ENCODE measurements at places on chromosomes 5 and 9.

GRCh38 chr5:14143841-14144585, 871 bp downstream of the TRIO start:
- DNase-seq = no peak

DNA sequence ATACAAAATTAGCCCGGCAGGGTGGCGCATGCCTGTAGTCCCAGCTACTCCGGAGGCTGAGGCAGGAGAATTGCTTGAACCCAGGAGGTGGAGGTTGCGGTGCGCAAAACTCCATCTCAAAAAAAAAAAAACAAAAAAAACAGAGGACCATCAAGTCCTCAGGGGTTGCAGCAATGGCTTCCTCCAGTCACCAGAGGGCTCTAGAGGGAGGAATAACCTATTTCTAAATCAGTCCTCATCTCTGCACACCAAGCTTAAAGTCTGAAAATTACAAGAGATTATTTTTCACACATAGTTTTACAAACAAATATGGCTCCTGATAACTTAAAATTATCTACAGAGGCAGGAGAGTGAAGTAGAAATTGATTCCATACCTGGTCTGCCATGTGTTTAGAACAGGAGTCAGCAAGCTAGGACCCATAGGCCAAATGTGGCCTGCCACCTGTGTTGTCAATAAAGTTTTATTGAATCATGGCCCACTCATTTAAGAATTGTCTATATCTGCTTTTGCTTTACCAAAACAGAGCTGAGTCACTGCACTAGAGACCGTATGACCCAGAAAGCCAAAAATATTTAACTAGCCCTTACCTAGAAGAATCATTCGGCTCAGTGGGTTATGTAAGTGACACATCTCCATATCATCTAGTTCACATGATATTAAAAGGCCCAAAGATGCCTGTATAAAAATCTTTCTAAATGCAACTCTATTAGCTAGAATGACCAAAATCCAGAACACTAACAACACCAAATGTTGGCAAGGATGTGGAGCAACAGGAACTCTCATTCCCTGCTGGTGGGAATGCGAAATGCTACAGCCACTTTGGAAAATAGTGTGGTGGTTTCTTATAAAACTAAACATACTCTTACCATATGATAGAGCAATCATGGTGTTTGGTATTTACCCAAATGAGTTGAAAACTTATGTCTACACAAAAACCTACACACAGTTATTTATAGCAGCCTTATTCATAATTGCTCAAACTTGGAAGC, 207.7 kb downstream of the FRMD3 start:
- no peak for DNase-seq

GRCh38 chr5:102670224-102670836, 84.8 kb upstream of the PAM start:
- DNase-seq = no peak

DNA sequence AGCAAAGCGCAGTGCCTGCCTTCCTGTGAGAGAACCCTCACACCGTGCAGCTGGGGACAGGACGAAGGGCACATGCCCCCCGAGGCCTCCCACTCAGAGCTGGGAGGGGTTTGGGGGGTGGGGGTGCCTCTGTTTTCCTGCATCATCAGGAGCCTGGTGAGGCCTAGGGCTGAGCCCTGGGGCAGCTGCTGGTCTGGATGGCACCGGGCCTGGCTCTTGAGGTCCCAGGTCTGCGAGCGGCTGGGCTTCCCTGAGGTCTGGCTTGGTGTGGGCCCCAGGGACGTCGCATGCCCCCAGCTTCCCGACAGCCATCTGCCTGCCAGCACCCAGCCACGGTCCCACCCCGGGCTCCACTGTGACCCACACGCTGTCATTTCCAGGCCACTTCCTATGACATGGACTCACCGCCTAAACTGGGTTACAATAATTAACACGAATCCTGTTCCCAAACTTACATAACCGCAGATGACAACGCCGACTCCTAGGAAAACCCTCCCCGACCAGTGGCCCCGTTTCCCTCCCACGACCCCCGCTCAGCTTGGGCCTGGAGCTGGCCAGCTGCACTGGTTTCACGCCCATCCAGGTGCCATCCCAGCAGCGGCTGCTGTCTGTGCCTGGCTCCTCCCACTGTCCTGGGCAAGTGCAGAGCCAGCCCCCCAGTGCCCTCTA, 8.7 kb downstream of the NACC2 start:
- DNase-seq = no peak

DNA sequence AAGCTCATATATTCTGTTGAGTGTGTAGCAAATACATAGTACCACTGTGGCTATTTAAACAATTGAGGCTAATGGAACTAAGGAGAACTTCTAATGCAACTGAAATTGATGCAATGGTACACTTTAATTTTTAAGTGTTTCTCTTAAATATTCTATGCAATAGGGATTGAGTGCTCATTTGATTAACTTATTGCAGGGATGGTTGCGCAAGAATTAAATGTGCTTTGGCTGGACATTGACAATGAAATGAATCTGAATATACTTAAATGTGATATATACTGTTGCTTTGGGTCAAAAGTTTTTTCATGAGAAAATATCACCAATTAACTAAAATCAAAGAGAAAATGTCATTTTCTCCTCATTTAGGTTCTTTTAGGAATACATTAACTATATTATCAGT, 227.1 kb downstream of the ARL15 start:
- DNase-seq = no peak

GRCh38 chr5:143521141-143521540, 117.7 kb upstream of the NR3C1 start:
- no peak for DNase-seq

DNA sequence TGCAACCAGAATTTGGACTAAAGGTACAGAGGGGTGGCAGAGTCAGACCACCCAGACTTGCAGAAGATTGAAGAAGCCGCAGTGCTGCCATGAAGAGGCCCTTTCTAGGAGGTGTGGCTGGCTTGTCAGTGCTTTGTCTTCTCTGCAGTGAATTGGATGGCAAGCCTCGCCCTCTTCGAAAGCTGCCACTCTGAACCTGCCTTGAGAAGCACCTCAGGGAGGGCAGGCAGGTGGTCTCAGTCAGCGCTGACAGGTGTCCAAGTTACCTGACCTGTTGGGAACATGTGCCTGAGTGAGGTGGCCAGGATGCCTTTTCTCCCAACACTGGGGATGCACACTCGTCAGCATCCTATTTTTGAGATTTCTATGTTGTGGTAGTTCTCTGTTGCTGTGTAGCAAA, 6.2 kb downstream of the TENT4A start:
- DNase-seq = no peak

DNA sequence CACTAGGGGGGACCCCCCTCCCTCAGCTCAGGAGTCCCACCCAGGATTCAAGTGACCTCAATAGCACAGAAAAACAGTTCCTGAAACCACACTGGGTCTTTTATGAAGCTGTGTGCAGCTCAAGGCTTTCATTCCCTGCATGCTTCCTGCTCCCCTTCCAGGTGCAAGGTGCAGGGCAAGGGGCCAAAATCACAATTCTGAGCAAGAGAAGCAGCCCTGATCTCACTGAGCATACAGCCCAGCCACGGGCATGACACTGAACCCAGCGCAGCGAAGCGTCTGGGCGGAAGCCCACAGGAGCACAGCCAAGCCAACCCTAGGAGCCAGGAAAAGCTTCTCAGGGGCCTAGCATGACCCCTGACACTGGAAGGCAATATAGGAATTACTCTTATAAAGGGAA, 62.9 kb downstream of the IRX2 start:
- no peak for DNase-seq

DNA sequence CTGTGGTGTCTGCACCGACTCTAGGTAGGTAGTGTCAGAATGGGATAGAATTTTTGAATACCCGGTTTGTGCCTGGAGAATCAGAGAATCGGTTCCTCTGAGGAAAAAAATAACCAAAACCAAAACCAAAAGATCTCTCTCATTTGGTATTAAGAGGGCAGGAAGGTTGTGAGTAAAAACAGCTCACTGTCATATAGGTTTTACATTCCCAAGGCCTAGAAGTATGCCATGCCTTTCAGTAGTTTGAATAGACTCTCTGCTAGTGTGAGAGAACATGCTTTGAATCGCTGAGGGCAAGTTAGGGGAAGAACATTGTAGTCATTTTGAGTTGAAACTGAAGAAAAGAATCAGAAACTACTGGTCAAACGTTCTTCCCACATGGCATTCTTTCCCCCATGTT, 411.4 kb upstream of the CD180 start:
- no peak for DNase-seq

DNA sequence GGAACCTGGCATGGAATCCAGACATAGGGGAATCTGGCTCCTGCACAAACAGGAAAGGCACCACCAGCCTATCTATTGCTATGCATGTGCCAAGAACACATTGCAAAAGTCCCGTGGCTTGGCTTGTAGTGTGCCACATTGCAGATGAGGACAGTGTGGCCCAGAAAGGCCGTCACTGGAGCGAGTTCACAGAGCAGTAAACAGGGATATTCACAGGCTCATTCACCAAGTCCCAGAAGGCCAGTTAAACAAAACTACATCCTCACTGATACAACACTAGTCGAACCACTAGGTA, 39.6 kb upstream of the TRIM32 start:
- DNase-seq = no peak

DNA sequence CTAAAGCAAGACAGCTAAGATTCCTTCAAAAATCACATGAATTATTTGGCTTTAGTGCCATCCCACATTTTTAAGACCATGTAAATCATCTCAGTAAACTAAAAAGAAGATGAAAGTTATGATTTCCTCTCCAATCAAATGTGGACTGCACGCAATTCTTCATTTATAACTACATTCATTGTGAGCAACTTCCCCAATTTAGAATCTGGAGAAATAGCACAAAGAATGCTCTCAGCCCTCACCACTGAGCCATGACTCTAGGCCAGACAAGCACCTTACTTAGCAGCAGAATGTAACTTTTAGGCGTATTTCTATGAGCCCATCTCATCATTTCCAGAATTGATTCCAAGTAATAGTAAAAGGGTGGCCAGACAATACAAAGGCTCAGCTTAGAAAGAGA, 616.6 kb downstream of the TLE1 start:
- DNase-seq = no peak

DNA sequence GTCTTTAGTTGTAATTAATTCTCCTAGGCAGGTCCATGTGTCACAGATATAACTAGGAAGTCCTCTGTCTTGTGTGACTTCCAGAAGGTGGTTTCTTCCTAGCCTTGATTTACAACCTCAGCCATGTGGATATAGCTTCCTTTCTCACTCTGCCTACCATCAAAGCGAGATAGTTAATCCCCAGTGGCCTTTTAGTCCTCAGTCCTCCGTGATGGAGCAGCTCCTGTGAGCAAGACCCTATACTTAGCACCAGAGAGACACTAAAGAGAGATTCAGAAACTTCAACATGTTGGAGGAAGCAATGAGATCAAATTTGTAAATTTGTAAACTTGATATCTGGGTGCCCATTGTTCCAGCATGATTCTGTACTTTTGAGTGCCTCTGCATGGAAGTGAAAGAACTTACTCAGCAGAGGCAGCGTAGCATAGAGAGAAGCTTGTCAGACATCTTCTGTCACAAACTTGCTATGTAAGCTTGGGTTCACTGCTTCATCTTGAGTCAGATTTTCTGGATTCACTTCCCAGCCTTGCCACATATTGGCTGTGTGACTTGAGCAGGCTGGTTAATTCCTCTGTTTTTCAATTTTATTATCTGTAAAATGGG, 170.2 kb upstream of the NR3C1 start:
- DNase-seq = no peak

DNA sequence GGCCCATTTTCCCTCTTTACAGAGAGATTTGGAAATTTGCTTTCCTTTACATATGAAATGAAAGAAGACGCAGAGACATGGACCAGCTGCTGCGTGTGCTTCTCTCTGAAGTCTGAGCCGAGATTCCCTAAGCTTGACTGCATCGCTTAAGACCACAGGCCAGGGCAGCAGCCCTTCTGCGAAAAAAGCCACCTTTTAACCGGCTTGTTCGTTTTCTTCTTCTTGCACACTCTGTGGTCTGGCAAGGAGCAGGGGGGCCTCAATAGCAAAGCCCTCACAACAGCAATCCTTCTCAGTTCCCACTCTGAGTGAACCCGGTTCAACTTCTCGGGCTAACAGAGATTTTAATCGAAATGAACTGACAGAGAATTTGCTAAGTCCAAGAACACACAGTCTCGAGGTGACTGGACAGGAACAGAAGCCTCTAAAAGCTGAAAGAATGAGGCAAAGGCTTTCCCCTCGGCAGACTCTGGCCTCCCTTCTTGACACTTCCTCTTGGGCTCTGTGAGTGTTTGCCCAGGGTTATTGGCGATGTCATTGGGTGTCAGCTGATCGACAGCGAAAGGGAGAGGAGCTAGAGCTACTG, 512.9 kb upstream of the KLF4 start:
- DNase-seq = no peak

GRCh38 chr9:117091529-117091928, 323.3 kb downstream of the ASTN2 start:
- DNase-seq = no peak

- no peak for DNase-seq
Measured at GRCh38 chr9:88478246-88478645, 56.7 kb upstream of the NXNL2 start.

DNA sequence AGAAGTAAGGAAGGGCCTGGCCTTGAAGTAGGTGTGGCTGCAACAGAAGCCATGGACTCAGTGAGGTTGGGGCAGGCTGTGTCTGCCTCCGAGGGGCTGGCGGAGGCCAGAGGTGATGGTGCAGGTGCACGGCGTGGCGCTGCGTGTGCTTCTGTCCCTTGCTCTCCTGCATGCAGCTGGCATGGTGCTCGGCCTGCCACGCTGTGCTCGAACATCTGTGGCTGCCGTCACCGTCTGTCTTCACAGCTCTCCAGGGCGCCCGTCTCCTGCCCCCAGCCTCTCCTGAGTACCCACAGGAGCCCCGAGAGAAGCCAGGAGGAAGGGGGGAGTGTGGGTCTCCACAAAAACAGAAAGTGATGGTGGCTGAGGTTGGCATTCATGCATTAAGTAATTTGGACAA, 193.7 kb downstream of the CACNA1B start:
- DNase-seq = no peak

- DNase-seq = no peak
Measured at GRCh38 chr9:128505414-128505765, 871 bp downstream of the GLE1 start.

DNA sequence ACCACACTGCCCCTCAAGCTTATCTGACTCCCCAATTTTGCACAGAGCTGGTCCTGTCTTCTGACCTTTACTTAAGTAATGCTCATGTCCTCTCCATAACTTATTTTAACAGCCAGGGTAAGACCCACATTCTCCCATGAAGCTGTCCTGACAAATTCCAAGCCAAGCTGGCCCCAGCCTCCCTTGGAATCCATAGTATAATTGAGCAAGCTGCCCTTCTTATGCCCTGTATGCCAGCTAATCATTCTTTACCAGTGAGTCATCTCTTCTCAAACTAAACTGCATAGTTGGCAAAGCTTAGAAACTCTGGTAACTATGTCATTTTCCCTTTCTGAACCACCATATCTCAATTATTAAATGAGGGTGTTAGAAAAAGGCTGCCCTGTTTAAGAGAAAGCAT, 92.4 kb downstream of the NFIB start:
- no peak for DNase-seq

All from NCI-H345 (cell line).